ENCODE measurements at places on chromosomes 1 and 21.
A peak's percentile ranks its signal among the peaks of the same experiment; 100 is the strongest.

DNA sequence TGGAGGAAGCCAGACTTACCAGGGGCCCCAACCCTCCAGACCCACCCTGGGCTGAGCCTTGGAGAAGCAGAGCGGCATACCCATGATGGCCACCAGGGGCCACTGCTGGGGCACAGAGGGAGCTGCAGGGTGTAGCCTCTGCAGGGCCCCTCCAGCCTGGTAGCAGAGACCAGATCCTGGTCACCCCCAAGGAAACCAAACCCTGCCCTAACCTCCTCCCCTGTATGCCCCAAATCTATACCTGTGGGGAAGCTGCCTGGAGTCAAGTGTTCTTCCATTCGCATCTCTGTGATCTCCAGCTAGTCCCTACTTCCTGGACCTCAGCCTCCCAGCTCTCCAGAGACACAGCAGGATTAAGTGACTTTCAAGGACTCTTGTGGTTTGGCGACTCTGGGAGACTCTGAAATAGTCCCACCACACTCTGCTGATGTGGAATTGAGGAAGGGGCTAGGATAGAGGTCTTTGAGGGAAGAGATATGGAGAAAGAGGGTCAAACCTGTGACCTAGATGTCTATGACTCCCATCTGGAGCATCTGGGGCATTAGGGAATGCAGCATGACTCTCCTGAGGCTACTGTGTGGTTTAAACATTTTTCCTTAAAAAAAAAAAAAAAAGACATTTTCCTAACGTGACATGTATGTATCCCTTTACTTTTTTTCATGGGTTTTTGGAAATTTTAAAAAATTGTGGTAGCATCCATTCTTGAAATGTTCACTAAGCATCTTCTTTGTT is 119.2 kb upstream of the IPO9 start:
- DNase-seq: peak; percentile 77

- DNase-seq: no peak
Measured at GRCh38 chr1:180288940-180289339, 58.9 kb downstream of the LHX4 start.

- no peak for DNase-seq
Measured at GRCh38 chr1:57378534-57378933, 45.3 kb downstream of the DAB1 start.

DNA sequence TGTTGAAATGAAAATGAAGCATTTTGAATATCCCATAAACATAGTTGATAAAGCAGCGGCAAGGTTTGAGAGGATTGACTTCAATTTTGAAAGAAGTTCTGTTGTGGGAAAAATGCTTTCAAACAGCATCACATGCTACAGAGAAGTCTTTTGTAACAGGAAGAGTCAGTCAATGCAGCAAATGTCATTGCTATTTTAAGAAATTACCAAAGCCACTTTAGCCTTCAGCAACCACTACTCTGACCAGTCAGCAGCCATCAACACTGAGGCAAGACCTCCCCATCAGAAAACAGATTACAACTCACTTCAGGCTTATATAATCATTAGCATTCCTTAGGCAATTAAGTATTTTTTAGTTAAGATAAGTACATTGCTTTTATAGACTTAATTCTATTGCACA is 33.8 kb upstream of the FCRL3 start:
- no peak for DNase-seq

- DNase-seq: no peak
Measured at GRCh38 chr21:41536076-41536826, 28.3 kb upstream of the TMPRSS2 start.

DNA sequence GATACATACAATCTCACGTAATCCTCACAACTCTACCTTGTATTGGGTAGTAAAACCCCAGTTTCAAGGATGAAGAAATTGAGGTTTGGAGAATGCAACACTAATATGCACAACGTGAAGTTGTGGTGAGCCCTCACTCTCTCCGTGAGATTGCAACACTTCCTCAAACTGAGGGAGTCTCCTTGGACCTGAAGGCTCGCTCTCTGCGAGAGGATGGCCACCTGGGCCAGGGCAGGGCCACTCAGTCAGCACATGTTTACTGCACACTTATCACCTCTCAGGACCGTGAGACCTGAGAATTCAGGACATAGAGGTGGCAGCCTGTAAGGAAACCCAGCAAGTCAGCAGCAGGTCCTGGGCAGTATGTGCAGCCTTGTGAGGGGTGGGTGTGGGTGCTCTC is 8.7 kb downstream of the SH3BP5L start:
- DNase-seq: peak; percentile 17

GRCh38 chr1:116465845-116466685 is 93.0 kb downstream of the ATP1A1 start:
- DNase-seq: no peak

DNA sequence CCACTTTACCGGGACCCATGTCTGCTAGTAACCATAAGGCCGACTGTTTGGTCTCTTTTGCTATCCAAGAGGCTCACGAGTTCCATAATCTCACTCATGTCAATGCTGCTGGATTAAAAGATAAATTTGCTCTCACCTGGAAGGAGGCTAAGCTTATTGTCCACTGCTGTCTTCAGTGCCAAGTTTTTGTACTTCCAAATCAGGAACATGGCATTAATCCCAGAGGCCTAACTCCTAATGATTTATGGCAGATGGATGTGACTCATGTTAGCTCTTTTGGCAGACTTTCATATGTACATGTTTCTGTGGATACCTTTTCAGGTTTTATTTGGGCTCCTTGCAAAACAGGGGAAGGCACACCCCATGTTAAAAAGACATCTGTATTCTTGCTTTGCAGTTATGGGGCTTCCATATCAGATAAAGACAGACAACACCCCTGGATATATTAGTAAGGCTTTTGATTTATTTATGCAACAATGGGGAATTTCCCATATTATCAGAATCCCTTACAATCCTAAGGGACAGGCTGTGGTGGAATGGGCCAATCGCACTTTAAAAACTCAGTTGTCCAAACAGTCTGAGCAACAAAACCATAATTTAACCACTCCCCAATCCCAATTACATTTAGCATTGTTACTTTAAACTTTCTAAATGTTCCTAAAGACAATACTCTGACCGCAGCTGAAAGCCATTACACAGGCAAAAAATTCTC is 162.7 kb downstream of the IER5 start:
- no peak for DNase-seq

DNA sequence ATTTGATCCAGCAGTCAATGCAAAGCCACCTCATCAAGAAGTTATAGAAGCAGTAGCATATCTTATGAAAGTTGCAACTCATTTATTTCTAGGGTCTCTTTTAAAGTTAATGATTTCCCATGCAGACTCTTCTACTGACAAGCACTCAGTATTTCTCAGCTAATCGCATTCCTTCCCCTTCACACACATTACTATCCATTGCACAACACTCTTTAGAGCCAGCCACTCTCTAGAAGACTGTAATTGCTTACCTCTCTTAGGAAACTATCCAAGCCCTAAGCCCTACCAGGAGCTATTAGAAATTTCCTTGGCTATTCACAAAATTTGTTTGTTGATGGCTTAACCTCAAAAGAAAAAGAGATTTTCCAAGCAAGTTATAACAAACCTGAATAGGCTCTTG is 106.0 kb downstream of the ADAMTS1 start:
- no peak for DNase-seq

DNA sequence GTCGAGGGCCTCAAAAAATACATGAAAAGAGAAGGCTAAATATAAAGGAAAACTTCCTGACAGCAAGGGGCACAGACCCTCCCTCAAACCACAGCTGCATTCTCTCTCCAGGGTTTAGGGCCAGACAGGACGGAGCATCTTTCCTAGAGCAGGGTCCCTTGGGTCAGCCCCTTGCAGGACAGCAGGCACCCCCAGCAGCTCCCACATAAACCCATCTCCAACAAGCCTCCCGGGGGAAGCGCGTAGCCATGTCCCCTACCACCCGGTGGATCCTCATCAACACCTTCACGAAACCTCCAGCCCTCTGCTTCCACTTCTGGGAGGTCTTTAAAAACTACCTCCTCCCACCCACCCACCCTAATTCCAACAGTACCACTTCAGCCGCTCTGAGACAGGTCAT is 59.5 kb downstream of the CD46 start:
- no peak for DNase-seq

- DNase-seq: no peak
Measured at GRCh38 chr1:87718241-87718950, 389.7 kb downstream of the LMO4 start.
